ENCODE measurements at places on chromosomes 6 and 20.
A peak's percentile ranks its signal among the peaks of the same experiment; 100 is the strongest.

DNA sequence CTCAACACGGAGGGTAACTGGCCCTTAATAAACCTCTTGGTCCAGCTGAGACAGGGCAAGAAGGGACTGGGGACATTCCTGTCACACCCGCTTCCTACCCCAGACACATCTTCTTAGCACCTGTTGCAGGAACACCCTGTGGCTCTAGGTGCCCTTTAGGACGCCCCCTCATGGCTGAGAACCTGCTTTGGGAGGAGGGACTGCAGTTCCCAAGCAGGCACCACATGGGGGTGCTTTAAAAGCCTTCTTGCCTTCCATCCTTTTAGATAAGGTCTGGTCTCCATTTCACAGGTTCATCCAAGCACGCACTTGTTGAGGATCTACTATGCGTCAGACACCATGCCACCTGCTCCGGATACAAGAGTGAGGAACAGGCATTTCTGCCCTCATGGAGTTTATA, 26.6 kb downstream of the NSFL1C start:
- no peak for DNase-seq

DNA sequence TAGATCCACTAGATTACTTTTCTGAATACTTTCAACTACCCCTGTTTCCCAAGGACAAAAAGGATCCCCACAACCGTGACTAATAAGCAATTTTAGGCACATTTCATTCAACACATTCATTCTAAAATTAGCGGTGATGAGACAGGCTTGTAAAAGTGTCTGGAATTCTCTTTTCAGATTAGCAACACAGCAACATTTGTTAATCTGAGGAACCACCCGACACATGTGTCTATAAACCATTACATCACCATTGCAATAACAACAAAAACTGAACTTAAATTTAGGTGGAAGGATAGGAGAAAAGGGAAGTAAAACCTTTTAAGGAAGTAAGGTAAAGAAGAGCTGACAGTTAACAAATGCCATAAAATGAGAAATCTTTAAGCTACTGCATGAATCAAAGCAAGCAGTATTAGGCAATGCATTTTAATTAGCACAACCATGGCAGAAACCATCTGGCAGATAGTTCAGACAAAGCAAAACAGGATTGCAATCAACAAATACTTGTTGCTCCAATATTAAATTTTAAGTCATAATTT, 49.1 kb downstream of the MAP3K7 start:
- no peak for DNase-seq

DNA sequence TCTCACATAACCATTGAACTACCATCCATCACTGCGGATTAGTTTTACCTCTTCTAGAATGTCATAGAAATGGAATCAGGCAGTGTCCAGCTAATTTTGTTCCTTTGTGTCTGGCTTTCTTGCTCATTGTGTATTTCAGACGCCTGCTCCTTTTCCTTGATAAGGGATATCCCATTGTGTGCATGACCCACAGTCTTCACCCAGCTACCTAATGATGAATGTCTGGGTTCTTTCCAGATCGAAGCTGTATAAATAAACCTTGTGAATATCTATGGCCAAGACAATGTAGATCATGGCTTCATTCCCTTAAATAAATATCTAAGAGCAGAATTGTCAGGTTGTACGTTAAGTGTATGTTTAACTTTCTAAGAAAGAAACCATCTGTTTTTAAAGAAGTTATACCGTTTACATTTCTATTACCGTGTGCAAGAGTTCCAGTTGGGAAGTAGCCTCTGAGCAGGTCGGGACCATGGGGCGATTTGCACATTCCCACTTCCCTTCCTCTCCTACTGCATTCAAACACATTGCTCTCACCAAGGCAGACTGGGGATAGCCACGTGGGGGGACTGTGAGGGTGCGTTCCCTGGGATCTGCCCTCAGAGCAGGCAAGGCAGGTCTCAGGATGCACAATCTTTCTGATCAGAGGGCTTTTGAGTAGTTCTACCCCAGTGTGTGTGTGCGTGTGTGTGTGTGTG, 13.1 kb downstream of the CD93 start:
- DNase-seq = no peak

GRCh38 chr20:51432251-51432784, 110.2 kb downstream of the NFATC2 start:
- no peak for DNase-seq

- no peak for DNase-seq
Measured at GRCh38 chr6:62612471-62612870, 326.4 kb upstream of the KHDRBS2 start.

DNA sequence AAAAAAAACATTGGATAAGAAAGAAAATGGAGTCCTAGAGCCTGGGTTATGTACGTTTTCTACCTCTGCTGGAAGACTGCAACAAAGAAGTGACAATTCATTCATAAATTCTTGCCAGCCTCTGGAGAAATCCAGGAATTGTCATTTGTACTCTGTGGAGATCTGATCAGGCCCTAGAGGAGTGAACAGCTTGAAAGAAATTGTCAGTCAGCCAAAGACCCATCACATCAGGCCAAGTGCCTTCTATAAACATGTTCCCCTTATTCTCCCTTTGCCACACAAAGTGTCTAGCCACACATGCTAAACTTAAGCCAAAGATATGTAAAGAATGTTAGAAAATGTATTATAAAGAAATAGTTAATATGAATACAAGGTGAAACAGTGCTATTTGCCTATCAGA, 152.4 kb downstream of the ADAT2 start:
- DNase-seq = no peak

DNA sequence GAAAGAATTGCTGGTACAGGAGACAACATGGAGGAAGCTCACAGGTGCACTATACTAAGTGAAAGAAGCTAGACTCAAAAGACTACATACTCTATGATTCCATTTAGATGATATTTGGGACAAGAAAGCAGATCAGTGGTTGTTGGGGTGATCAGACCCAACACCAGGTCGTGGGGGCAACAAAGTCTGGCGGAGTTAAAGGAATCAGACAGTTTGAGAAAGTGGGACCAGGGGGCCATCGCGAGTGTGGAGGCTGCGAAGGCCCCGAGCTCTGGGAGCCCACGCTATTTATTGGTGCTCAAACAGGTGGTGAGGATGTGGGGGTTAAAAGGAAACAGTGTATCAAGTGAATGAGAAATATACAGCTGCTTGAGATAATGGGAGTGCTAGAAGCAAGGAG, 282.8 kb upstream of the SGK1 start:
- DNase-seq = no peak

DNA sequence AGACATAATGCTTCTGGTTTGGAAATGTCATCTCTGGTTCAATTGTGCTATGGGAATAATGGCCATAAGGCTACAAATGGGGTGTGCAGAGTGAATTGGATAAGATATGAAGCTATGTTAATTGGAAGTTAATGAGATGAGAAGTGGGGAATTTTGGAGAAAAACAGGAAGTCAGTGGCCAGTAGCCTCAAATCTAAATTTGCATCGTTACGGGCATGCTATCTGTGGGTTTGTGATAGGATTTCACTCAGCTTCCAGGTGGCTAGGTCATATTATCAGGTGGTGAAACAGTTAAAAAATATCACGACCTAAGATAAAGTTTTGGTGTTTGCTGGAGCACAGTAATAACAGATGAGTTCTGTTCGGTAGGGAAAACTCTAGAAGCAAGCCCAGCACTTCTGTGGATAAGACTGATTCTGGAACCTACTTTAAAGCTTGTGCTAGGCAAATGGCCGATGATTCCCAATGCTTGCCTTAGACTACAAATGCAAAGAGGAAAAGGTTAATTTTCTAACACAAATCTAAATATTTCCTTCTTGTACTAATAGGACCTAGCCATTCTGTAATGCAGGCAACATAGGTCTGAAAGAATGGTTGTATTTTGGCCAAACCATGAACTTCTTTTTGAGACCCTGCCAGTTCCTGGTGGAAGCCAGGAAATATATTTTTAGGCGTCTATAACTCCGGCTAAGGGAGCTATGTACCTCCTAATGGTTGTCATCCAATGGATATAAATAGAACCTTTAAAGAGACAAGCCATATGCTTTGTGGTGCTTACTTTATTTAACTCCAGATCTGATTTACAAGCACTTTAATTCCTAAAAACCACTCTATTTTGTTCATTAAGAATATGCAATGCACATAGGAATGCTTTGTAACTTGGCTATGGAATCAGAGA, 111.0 kb downstream of the PLCB1 start:
- DNase-seq = no peak

- no peak for DNase-seq
Measured at GRCh38 chr6:163716690-163717089, 302.2 kb downstream of the QKI start.

DNA sequence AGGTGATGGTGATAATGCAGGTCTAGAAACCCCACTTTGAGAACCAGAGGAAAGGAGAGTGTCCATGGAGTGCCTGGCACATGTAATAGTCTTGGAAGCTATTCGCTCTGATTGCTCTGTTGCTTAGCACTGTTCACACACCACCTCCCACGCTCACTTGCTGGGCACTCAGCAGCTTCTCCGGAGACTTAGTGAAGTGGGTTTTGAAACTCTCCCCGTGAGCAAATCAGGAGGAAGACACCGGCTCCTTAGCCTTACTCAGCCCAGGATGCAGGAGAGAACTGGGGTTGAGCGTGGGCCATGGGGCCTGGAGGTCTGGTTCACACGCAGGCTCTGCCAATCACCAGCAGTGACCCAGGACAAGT, 22.2 kb downstream of the BMP7 start:
- no peak for DNase-seq

DNA sequence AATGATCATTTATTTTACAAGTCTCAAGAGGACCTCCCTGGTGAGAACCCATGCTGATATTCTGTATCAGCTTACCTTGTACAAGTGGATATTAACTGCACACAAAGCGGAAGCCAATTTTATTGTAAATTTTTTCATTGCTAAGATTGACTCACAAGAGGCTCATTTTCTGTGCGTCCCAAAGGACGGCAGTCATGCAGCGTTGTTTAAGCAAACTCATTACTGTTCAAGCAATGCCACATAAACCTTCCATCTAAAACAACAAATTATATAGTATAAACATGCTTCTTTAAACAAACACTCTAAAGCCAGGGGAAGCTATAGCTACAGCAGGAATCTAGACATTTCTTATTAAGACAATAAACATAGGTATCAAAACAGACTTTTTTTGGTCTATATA, 575.3 kb downstream of the FRK start:
- DNase-seq = no peak

DNA sequence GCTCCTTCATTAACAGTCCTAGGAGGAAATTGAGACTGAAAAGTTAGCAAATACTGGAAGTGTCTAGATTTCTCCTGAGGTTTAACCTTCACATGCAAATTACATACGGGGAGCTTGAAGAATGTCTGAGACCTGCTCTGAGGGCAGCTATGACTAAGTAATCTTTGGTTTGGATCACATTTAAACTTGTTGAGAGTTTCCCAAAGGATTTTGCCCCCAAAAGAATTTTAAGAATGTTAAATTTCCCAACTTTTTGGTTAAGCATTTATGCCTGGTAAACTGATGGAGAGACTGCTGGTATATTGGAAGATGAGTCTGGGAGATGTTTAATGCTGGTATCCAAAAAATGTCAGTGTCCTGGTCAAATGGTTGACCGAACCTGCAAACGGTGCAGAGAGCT, 97.0 kb downstream of the RREB1 start:
- no peak for DNase-seq

DNA sequence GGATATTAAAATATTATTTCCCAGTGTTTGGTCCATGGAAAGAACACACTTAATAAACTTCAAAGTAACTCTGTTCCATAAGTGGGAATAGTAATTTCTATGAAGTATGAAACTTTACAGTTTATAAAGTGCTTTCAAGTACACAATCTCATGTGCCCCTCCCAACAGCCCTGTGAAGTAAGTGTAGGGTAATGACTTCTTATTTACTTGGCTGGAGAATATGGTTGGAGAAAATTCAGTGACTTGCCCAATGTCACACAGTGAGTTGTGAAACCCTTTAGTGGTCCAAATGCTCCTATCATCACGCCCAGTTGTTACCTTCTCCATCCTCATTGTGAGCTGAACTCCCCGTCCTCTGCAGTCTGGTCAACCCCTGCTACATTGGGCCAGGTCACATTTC, 141.2 kb downstream of the PDE7B start:
- no peak for DNase-seq

GRCh38 chr6:65182681-65183080, 524.3 kb downstream of the EYS start:
- DNase-seq = no peak

DNA sequence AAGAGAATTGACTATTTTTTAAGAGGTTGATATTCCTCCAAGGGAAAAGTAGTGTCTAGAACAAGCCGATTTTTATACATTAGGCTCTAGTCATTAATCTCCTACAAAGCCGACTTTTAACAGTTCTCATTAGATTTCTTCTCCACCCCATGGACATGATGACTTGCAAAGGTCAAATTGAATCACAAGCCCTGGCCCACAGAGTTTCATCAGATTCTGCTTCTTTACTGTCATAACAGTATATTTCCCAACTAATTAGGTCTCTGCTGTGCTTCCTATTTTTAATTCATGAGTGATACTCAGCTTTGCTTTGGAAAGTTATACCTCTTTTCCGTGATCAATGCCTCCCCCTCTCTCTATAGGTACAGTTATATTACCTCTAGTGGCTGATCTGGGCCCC, 90.6 kb upstream of the ADGRB3 start:
- no peak for DNase-seq

DNA sequence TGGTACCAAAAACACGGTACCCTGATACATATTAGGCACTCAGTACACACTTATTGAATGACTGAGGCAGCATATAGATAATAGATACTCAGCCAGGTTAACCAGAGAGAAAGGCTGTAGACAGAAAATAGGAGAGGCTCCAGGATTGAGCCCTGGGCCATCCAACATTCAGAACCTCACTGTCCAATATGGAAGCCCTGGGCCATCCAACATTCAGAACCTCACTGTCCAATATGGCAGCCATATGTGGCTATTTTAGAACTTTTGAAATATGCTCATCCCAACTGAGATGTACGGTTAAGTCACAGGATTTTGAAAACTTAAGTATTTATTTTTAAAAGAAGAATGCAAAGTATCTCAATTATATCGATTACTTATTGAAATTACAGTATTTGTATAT, 142.5 kb upstream of the ID4 start:
- no peak for DNase-seq

DNA sequence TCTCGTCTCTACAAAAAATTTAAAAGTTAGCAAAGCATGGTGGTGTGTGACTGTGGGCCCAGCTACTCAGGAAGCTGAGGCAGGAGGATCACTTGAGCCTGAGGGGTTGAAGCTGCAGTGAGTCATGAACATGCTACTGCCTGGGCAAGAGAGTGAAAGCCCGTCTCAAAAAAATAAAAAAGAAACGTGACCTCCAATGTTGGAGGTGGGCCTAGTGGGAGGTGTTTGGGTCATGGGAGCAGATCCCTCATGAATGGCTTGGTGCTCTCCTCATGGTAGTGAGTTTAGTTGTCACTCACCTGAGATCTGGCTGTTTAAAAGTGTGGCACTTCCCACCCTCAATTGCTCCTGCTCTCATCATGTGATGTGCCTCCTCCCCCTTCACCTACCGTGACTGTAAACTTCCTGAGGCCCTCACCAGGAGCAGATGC, 24.3 kb downstream of the RBL1 start:
- DNase-seq = peak; percentile 11

GRCh38 chr6:17473554-17473953, 80.2 kb downstream of the CAP2 start:
- no peak for DNase-seq

Measured in activated T-cell treated with anti-CD3 and anti-CD28 coated beads for 1 hour (primary cell).